ENCODE measurements at places on chromosomes 12 and 14. TPM values are rescaled to one million over a fixed set of nuclear protein-coding genes. Genes with fewer than 3 reads are reported as not detected.
A peak's percentile ranks its signal among the peaks of the same experiment; 100 is the strongest.

GPRC5D gene
- polyA plus RNA-seq, result 0.22 TPM

ANO2 gene
- 0.31 TPM for polyA plus RNA-seq

- peaks cover 65% of the 10 kb centered on the region for H3K36me3 ChIP-seq
- no peaks in the 10 kb centered on the region for H3K4me1 ChIP-seq
- no peaks in the 10 kb centered on the region for H3K27me3 ChIP-seq
- DNase-seq, result no peak
These were observed 49.4 kb downstream of the CCNK start for GRCh38 chr14:99530407-99531155.

- no peaks in the 10 kb centered on the region for H3K4me1 ChIP-seq
- no peak overlapping the region for H3K27ac ChIP-seq
- no peak overlapping the region for H3K4me3 ChIP-seq
- no peak for DNase-seq
- H3K36me3 ChIP-seq, result no peaks in the 10 kb centered on the region
These were observed 93.2 kb downstream of the EGLN3 start for GRCh38 chr14:33857650-33858049.

PTHLH gene
- polyA plus RNA-seq, result 0.55 TPM

FSCB gene
- not detected for polyA plus RNA-seq

SMAGP gene
- 24.6 TPM for polyA plus RNA-seq

- H3K27me3 ChIP-seq, result no peaks in the 10 kb centered on the region
- no peak overlapping the region for H3K4me3 ChIP-seq
- peak overlapping the region; percentile 27 for H3K27ac ChIP-seq
- H3K36me3 ChIP-seq, result no peaks in the 10 kb centered on the region
- no peaks in the 10 kb centered on the region for H3K4me1 ChIP-seq
- no peak for DNase-seq
These were observed 9.2 kb downstream of the NIN start for GRCh38 chr14:50821510-50822464.

DNA sequence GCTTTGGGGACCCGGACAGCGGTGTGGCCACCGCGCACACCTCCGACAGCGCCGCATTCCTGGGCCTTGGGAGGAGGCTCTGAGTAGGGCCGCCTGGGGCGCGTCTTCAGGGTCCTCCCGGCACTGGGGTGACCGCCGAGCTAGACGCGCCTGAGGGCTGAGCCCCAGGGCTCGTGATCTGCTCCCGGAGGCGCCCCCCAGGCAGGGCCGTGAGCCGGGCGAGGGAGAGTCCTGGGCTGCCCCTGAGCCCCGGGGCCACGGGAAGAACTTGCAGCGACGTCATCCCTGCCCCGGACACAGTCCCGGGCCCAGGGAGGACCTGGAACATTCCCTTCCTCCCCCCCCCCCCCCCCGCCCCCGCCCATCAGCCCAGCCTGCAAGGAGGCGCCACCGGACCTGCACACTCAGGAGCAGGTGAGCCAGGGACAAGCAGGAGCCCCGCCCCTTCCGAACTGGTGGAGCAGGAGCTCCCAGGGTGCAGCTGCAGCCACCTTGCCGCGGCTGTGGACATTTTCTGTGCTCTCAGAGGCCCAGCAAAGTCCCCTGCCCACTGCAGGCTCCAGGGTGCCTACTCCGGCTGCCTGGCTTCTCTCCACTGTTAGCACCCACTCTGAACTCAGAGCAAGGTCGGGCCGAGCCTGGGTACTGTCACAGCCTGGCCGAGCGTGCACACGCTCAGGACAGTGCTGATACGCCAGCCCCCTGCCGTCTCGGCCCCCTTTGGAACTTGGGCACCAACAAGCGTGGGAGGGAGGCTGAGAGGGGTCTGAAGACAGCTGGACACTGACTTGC, 50.7 kb downstream of the A2M start:
- H3K4me3 ChIP-seq, result peak overlapping the region; percentile 82
- peaks cover 18% of the 10 kb centered on the region for H3K4me1 ChIP-seq
- DNase-seq, result no peak
- H3K36me3 ChIP-seq, result no peaks in the 10 kb centered on the region
- peak overlapping the region; percentile 98 for H3K27ac ChIP-seq

DNA sequence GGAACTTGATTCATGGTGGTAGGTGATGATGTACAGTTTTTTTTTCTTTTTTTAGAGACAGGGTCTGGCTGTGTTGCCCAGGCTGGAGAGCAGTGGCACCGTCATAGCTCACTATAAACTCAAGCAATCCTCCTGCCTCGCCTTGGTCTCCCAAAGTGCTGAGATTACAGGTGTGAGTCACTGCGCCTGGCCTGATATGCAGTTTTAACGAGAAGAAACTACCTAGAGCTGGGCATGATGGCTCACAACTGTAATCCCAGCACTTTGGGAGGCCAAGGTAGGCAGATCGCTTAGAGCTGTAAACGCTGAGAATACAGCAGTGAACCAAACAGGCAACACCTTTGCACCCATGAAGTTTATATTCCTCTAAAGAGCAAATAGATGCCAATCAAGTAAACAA, 13.0 kb upstream of the VPS37B start:
- H3K36me3 ChIP-seq, result no peaks in the 10 kb centered on the region
- no peak for DNase-seq
- no peaks in the 10 kb centered on the region for H3K4me1 ChIP-seq
- no peak overlapping the region for H3K4me3 ChIP-seq
- no peak overlapping the region for H3K27ac ChIP-seq
- no peaks in the 10 kb centered on the region for H3K27me3 ChIP-seq

Measured in small intestine (tissue), 16 donors.